Keratinocyte (primary cell): ENCODE measurements at places on chromosomes 5 and 9. TPM values are rescaled to one million over a fixed set of nuclear protein-coding genes. Genes with fewer than 3 reads are reported as not detected.

DNA sequence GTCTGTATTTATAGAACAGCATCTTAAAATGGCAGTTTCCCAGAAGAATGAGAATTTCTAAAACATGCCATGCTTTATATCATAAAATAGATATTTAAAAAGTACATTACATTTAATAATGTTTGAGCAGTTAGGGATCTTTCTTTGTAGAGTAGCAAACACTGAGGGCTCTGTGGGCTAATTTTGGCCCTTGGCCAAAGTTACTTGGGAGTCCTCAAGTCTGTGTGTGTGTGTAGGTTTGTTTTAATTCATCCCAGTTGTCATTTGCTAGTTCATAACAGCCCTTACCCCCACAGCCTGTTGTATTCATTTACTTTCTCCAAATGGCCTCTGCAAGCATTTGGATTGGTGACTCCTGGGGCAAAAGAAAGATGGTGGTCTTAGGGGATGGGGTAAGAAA, 576.4 kb upstream of the SGCD start:
- H3K4me1 ChIP-seq, result no peaks in the 10 kb centered on the region
- H3K27ac ChIP-seq, result no peak overlapping the region
- no peaks in the 10 kb centered on the region for H3K27me3 ChIP-seq
- DNase-seq, result no peak

SLC23A1 gene
- 0.03 TPM in 1 of 3 replicates, not detected in the others for polyA plus RNA-seq

CARTPT gene
- not detected in 3 replicates for polyA plus RNA-seq

- H3K4me3 ChIP-seq, result no peak overlapping the region
- H3K27me3 ChIP-seq, result no peaks in the 10 kb centered on the region
- no peak for DNase-seq
- no peak overlapping the region for H3K27ac ChIP-seq
Measured at GRCh38 chr9:85453850-85454249, 287.9 kb downstream of the AGTPBP1 start.

GRCh38 chr9:136151214-136151804, 32.6 kb upstream of the TMEM250 start:
- no peak overlapping the region for H3K4me3 ChIP-seq
- H3K27me3 ChIP-seq, result peaks cover 39% of the 10 kb centered on the region
- no peak for DNase-seq

HAPLN1 gene
- not detected in 3 replicates for polyA plus RNA-seq

ALDH1B1 gene
- polyA plus RNA-seq, result 10.9 to 22.0 TPM (median 14.4 TPM) in 3 replicates

MYOT gene
- polyA plus RNA-seq, result 0.55 to 1.5 TPM (median 0.76 TPM) in 3 replicates
